ENCODE measurements at places on chromosomes 12 and 14. TPM values are rescaled to one million over a fixed set of nuclear protein-coding genes. Genes with fewer than 3 reads are reported as not detected.

DNA sequence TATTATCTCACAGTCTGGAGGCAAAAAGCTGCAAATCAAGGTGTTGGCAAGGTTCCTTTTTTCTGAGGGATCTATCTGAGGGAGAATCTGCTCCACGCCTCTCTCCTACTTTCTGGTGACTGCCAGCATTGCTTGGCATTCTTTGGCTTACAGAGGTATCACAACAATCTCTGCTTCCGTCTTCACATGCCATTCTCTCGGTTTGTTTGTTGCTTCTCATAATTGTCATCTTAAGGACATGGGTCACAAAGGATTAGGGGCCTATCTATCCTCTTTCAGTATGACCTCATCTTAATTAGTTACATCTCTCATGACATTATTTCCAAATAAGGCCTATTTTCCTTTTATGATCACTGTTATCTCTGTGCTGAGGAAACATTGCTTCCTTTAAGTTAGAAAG is 345.0 kb downstream of the FOXG1 start:
- no peak for DNase-seq

DNA sequence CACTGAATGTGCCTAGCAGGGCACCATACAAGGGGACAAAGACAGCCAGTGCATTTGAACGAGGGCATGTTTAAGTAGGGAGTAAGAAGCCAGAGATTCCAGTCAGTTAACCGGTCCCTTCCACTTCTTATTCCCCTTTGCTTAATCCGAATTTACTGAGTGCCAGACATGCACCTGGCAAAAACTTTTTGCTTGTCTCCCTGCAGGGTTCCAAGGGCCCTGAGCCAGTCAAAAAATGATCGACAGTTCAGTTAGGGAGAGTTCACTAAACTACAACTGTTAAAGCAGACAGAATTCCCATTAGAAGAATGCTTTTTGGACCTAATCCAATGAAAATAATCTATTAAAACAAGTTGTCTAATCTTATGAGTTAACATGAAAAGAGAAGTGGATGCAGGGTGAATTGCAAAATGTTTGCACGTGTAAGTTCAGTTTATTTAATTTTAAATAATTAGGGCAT is 193.8 kb downstream of the TMTC2 start:
- DNase-seq, result no peak

- no peak for DNase-seq
These were observed 608 bp upstream of the PIANP start for GRCh38 chr12:6701078-6701768.

- no peak for DNase-seq
These were observed 498 bp downstream of the RACGAP1 start for GRCh38 chr12:50024805-50025186.

Gene P2RX2
- not detected for total RNA-seq
